Panc1 (cell line): ENCODE measurements at places on chromosomes 6 and 20.

DNA sequence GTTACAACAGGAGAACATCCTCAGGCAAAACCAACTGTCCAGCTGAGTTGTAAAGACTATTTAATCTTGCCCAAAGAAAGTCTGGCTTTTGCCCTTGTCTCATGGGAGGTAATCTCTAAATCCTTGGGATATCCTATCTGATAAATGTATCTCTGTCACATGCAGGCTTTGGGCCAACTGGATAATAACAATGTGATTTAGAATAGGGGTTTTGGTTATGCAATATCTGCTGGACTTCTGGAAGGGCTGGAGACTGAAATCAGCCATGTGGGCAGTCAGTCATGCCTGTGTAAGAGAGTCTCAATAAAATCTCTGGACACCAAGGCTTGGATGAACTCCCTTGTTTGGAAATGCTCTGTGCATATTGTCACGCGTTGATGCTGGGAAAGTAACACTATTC, 56.3 kb upstream of the PRL start:
- no peak for DNase-seq

- no peak for DNase-seq
Measured at GRCh38 chr6:134925800-134926199, 24.1 kb downstream of the ALDH8A1 start.

DNA sequence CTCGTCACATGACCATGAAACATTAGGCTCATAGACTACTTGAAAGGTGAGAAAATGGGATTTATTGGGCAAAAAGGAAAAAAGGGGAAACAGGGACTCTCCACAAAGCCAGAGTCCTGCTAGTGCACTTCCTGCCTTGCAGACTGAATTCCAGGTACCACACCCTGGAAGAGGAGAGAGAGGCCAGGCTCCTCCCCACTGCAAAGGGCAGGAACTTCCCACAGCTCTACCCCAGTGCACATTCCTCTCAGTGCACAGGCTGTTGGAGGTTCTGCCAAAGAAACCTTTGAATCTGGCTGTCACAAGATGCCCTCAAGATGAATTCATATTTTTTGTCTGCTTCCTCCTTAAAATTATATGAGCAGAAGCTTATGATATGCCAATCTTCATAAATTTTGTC, 920.4 kb upstream of the GJE1 start:
- no peak for DNase-seq

DNA sequence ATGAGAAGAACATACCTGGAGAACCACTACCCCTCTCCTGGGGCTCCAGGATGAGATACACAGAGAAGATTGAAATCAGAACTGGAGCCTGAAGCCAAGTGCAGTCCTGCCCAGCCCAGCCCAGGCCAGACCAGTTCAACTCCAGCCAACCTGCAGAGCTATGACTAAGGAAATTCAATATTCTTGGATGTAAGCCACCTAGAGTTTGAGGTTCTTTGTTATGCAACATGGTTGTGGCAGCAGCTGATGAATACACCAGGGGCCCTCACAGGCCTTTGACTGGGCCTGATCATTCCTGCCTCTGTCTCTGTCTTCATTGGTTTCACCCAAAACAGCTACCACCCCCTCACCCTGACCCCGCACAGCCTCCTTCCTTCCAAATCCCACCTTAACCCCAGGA, 167.8 kb downstream of the LRFN2 start:
- no peak for DNase-seq

DNA sequence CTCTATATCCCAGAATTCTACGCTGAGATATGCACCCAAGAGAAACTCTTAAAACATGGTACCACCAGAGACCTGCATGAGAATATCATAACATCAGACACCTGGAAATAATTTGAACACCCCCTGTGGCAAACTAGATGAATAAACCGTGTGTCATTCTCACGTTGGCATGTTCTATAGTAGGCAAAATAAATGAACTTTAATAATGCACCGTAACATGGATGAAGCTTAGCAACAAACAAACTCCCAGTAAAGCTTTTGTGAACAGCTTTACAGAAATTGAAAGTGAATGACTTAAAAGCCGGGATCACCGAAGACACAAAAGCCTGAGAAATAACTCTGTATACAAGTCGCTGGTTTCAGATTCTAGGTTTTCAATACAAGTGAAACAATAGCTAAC, 1166.8 kb upstream of the CITED2 start:
- no peak for DNase-seq

DNA sequence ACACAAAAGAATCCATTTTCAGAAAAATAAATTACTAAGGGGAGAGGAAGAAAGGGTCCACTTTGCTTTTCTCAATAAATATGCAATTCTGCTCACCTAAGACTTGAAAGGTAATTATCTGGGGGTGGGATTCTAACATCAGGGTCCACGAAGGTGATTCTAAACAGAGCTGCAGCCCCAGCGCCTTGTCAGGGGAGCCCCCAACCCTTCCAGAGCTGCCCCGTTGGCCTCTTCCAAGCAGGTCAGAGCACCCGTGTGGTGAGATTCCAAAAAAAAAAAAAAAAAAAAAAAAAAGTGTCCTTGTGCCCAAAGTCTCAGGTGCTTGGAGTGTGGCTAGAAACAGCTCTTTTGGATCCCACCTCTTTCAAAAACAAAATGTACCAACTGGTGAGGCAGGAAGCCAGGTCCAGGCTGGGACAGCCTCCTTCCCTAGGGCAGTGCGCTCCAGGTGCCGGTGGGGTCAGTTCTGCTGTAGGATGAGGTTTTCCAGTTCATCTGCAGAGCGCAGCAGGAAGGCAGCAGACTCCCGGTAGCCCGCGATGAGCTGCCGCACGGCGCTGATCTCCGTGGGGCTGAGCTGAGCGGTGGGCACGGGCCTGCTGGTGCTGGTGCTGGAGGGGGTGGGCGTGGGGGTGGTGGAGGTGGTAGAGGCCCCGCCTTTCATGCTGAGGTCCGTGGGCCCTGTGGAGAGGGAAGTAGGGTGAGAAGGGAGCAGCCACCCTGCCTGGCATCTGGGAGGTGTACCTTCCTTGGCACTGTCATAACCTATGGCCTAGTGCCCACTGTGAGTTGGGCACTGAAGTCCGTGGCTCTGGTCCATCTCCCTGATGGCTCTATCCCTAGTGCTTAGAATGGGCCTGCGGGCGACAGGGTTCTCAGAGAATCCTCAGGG, 89.3 kb downstream of the ASXL1 start:
- no peak for DNase-seq

- no peak for DNase-seq
Measured at GRCh38 chr20:10632721-10633509, 40.9 kb downstream of the JAG1 start.

DNA sequence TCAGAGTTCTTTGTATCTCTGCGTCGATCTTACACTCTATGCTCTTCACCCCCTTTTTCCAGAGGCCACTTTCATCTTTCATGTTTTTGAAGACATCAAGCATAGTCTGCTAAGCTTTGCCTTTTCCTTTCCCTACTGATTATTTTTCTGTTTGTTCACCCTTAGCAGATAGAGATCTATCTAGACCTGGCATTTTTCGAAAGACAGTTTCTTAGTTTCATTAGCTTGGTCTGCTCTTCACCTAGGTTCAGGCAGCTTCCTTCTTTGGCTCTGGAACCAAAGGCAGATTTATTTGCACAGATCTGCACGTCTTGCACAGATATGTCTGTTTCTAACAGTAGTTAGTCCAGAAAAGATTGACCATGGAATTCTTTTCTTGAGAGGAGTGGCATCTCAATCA, 122.7 kb upstream of the HS3ST5 start:
- no peak for DNase-seq

DNA sequence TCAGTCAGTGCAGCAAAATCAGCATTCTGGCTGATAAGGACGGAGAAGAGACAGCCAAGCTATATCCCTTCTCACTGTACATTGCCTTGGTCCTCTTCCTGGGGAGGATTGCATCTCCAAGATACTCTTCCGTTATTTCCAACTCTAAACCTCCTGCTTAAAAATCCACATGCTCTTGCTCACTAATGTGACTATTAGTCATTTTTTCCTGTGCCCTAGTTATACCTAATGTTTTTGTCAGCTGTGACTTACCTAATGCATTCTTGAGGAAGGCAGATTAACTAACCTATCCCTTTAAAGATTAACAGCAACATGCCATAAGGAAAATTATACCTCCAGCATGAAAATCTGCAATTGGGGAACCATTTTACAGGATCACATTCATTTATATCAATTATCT, 317.6 kb downstream of the BTBD9 start:
- DNase-seq, result no peak

GRCh38 chr6:20541382-20541781, 7.1 kb downstream of the CDKAL1 start:
- no peak for DNase-seq

GRCh38 chr20:8720089-8720488, 348.8 kb upstream of the PLCB4 start:
- DNase-seq, result no peak

GRCh38 chr20:12733811-12734210, 275.0 kb upstream of the SPTLC3 start:
- DNase-seq, result no peak

DNA sequence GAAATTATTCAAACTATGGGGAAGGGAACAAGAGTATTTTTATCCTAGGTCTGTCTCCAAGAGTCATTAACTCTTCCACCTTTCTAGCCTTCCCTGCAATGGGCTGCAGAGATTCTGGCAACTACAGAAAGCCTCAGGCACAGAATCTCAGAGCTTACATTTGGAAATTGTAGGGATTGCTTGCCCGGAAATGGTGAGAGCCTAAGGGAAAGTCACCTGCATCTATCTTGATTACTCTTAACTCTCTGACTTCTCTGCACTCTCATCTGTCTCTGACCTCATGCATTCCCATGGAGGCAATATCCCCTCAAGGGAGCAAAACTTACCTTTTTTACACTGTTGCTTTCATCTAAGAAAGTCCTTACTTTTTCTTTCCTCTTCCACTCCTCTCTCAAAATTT, 513.2 kb upstream of the MARCKS start:
- DNase-seq, result no peak
